ENCODE measurements at places on chromosomes 16 and 17. TPM values are rescaled to one million over a fixed set of nuclear protein-coding genes. Genes with fewer than 3 reads are reported as not detected.

DNA sequence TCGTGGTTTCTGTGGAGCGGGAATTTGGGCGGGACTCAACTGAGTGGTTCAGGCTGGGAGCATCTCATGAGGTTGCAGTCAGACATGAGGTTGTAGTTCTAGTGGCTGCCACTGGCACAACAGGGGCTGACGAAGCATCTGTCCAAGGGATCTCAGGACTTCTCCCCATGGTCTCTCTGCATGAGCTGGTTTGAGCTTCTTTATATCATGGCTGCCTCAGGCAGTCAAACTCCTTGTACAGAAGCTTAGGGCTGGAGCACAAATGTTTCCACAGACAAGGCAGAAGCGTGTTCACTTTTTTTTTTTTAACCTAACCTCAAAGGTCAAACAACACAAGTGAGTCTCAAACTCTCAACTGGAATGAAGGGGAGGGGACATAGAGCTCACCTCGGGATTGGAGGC lies 243.3 kb downstream of the MSI2 start:
- no peak for DNase-seq

The CCL4 gene
- polyA plus RNA-seq = 17.5 TPM

GRCh38 chr16:19485611-19486010 lies 36.3 kb downstream of the GDE1 start:
- no peak for DNase-seq

DNA sequence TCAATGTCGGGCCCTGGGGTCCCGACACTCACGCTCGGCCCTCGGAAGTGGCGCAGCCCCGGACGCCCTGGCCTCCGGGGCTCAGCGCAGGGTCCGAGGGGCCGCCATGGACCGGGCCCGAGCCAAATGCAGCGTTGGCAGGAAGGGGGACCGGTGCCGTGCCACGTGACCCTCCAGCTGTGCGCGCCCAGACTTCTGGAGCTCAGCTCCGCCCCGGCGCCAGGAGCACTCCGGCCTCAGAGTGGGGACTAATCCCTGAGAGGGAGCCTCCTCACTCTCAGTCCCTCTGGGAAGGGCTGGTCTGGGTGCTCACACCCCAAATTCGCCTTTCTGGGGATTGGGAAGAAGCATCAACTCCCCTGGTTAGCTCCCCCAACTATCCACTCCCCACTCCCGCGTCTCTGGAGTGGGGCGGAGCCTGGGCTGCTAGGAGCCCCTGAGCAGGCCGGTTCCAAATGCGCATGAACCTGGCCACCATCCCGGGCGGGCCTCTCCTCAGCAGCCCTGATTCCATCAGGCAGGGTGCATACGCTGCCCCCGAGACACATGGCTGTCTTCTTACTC lies at the start of gene B3GNT9:
Gene B3GNT9 (minus strand): TSS at position 166 of the 564 bp plus-strand sequence. CDS start 513 bp downstream, outside the sequence.
- DNase-seq = no peak

Measured in GM12878 (cell line).